ENCODE measurements at places on chromosomes 2 and 18.

- no peak for DNase-seq
Observed at GRCh38 chr2:42114091-42114490, 55.1 kb upstream of the EML4 start.

- no peak for DNase-seq
Observed at GRCh38 chr2:6972067-6972710, 55.0 kb downstream of the RNF144A start.

DNA sequence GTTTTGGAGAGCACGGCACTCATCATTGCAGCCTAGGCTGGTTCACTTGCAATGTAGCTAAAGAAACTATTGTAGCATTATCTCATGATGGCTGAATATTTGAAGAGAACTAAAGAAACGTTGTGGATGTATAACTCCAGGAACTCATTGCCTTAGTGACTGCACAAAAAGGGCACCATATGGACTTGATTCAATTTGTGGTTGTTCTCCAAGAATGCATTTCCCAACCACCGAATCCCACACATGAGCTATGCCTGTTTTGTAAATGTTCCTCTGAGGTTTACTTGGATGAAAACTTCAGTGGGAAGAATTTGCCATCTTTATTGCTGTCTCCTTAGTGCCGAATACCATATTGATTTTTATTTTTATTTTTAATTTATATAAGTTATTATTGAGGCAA lies 43.5 kb downstream of the DOK6 start:
- DNase-seq = no peak

GRCh38 chr18:51503351-51503750 lies 305.9 kb upstream of the MEX3C start:
- no peak for DNase-seq

GRCh38 chr2:208142925-208143799 lies 2.8 kb downstream of the CRYGB start:
- DNase-seq = no peak

GRCh38 chr2:127007652-127008051 lies 99.3 kb downstream of the BIN1 start:
- no peak for DNase-seq

GRCh38 chr2:20618886-20619521 lies 31.9 kb downstream of the HS1BP3 start:
- no peak for DNase-seq

Measured in activated naive CD4-positive, alpha-beta T cell treated with anti-CD3 and anti-CD28 coated beads, Interleukin-2, amount 50 U/mL, for 16 hours (primary cell).